A549 treated with CpdA at 1 μM for 4 hours (cell line): ENCODE measurements at places on chromosomes 2 and 18. TPM values are rescaled to one million over a fixed set of nuclear protein-coding genes. Genes with fewer than 3 reads are reported as not detected.

GPR35 gene
- total RNA-seq: 0.40 to 1.3 TPM (median 0.93 TPM) in 5 replicates

CPS1 gene
- total RNA-seq: 6.1 to 8.8 TPM (median 7.4 TPM) in 5 replicates

DIPK1C gene
- not detected in 5 replicates for total RNA-seq

STON1 gene
- 0.23 to 0.46 TPM (median 0.35 TPM) in 4 of 5 replicates, not detected in the other for total RNA-seq

TRIM54 gene
- total RNA-seq: 0.34 to 0.73 TPM (median 0.48 TPM) in 5 replicates

RNU2-63P gene
- total RNA-seq: not detected in 5 replicates

IL18RAP gene
- total RNA-seq: 0.03 TPM in 1 of 5 replicates, not detected in the others

RAPGEF4 gene
- 0.14 to 0.31 TPM (median 0.15 TPM) in 5 replicates for total RNA-seq

CCDC121 gene
- total RNA-seq: 3.1 to 3.7 TPM (median 3.5 TPM) in 5 replicates

KCNG2 gene
- total RNA-seq: not detected in 5 replicates

YES1 gene
- 19.3 to 31.0 TPM (median 21.9 TPM) in 5 replicates for total RNA-seq

VPS4B gene
- total RNA-seq: 19.7 to 25.0 TPM (median 20.9 TPM) in 5 replicates

ASB18 gene
- total RNA-seq: not detected in 5 replicates

NAT8 gene
- total RNA-seq: not detected in 5 replicates

MAP4K3 gene
- 17.4 to 24.8 TPM (median 19.4 TPM) in 5 replicates for total RNA-seq

IL36RN gene
- 0.03 to 0.07 TPM (median 0.06 TPM) in 4 of 5 replicates, not detected in the other for total RNA-seq

EFR3B gene
- total RNA-seq: 13.5 to 17.6 TPM (median 14.6 TPM) in 5 replicates

RTP5 gene
- not detected in 5 replicates for total RNA-seq

ICA1L gene
- 1.1 to 2.1 TPM (median 1.8 TPM) in 5 replicates for total RNA-seq

RTKN gene
- total RNA-seq: 19.2 to 26.3 TPM (median 21.2 TPM) in 5 replicates

HOXD12 gene
- not detected in 5 replicates for total RNA-seq

BIRC6 gene
- 31.9 to 45.2 TPM (median 32.5 TPM) in 5 replicates for total RNA-seq

NYAP2 gene
- 0.02 TPM in 1 of 5 replicates, not detected in the others for total RNA-seq

IRS1 gene
- total RNA-seq: 16.0 to 19.6 TPM (median 17.0 TPM) in 5 replicates
